ENCODE measurements at places on chromosomes 1 and 21. TPM values are rescaled to one million over a fixed set of nuclear protein-coding genes. Genes with fewer than 3 reads are reported as not detected.

DNA sequence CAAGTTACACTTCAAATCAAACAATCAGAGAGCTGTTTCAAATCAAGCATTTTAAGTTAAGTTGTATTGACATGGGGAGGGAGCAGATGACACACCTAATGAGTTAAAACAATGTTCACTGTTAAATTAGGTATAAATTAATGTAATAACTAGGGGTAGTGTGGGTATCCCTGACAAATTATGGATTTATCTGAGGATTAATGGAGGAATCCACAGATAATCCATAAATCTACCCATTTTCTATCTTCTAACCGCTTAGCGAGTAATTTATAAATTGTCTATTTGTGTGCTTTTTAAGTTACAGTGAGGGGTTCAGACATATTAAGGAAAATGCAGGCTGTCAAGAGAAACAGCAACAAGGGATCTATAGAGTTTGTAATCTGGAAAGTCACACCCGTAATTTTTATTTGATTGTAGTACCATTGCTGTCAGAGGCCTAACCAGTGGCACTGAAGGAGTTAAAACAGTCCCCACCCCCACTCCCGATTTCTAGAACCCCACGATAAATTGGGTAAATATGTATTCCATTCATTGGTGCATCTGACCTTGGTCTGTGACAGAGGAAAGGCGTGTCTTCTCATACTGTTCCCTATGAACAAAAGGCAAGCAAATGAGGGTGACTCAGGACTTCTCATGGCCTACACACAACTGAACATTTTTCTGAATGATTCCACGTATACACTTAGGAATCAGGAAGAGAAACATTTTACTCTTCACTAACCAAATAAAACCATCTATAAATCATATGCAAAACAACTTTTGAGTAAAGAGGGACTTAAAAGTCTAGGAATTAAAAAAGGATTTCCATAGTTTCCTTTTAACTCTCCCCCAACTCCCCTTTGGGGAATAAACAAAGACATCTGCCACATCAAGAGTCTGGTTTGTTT, 7.4 kb downstream of the IRF2BP2 start:
- DNase-seq: peak; percentile 55

- no peak for DNase-seq
These were observed 314.8 kb upstream of the C1orf87 start for GRCh38 chr1:60388092-60388987.

DNA sequence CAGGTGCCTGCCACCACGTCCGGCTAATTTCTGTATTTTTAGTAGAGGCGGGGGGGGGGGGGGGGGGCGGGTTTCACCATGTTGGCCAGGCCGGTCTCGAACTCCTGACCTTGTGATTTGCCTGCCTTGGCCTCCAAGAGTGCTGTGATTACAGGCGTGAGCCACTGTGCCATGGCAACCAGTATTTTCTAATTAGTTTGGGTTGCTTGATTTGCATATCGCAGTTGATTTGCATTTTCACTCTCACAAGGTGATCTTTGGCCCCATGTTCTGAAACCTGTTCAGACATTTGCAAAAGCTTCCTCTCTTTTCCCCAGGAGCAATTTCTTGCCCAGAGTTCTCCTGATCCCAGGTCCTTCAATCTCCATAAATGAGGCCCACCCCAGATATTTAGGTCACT, 1.7 kb downstream of the TOR3A start:
- no peak for DNase-seq

GRCh38 chr21:29650523-29651022, 289.2 kb downstream of the GRIK1 start:
- DNase-seq: no peak

Gene APOBEC4
- not detected for total RNA-seq

Gene CD247
- 149 TPM for total RNA-seq

Gene EXO1
- total RNA-seq: 57.8 TPM

Data from activated CD4-positive, alpha-beta T cell treated with anti-CD3 and anti-CD28 coated beads for 36 hours (primary cell).